ENCODE measurements at places on chromosomes 1 and 21.

GRCh38 chr1:229991104-229991513 lies 75.9 kb upstream of the GALNT2 start:
- no peak for DNase-seq

DNA sequence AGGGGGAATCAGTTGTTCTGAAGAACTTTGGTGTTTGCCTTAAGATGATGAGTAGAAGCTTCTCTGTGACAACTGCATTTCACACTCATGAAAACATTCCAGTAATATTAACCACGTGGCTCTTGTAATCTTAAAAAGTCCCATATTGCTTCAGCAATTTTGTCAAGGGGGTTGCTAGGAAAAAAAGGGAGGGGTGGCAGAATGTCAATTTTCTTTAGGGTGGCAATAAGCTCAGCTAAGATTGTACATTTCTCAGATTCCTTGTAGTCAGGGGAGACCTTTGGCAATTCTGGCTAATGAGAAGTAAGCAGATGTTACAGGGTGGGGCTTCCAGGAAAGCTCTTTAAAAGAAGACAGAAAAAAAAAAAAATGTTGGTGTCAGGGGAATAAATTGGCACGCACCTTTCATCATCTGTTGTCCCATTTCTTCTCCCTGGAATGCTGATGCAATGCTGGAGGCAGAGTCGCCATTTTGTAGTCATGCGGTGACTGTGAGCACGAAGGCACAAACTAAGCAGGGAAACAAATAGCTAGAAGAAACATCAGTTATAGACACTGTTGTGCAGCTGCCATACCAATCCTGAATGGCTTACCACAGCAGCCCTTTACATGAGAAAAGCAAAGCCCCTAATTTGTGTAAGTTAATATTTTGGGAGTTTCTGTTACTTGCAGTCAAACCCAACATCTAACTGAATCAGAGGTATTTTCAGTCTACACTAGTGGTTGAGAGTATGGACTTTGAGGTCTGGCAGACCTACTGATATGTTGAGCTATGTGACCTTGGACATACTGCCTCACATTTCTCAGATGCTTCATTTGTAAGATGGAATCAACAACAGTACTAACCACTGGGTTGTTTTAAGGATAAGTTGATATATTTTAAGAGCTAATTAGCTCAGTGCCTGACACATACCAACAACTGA lies 56.1 kb upstream of the MRPS6 start:
- no peak for DNase-seq

GRCh38 chr1:51727366-51727765 lies 110.5 kb downstream of the OSBPL9 start:
- DNase-seq = no peak

DNA sequence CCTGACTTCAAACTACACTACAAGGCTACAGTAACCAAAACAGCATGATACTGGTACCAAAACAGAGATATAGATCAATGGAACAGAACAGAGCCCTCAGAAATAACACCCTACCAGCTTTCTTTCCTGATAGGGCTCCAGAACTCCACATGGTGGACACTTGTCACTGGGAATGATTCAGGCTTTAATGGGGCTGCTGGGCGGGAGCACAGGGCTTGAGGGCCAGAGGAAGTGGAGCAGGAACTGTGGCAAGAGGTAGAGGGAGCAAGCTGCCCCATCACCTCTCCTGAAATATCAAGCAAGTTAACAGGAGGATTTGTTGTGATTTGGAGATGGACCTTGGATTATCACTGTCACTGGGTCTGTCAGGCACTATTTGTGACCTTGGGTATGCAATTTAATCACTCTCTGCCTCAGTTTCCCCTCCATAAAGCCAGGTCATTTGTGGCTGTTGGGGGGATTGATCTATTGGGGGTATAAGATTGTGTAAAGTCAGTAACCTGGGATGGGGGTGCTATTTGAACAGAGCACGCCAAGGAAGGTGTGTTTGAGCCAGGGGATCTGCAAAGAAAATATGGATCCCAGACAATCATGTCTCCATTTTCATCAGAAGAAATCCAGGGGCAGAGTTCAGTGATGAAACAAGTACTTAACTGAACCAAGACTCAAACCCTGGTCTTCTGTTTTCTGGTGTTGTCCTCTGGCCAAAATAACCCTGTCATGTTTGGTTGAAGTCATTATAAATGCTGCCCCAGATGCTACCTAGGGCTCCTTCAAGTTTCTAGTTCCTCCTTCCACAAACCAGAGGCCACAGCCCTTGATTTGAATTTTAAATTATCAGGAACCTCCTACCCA lies 25.2 kb downstream of the ETS2 start:
- no peak for DNase-seq

DNA sequence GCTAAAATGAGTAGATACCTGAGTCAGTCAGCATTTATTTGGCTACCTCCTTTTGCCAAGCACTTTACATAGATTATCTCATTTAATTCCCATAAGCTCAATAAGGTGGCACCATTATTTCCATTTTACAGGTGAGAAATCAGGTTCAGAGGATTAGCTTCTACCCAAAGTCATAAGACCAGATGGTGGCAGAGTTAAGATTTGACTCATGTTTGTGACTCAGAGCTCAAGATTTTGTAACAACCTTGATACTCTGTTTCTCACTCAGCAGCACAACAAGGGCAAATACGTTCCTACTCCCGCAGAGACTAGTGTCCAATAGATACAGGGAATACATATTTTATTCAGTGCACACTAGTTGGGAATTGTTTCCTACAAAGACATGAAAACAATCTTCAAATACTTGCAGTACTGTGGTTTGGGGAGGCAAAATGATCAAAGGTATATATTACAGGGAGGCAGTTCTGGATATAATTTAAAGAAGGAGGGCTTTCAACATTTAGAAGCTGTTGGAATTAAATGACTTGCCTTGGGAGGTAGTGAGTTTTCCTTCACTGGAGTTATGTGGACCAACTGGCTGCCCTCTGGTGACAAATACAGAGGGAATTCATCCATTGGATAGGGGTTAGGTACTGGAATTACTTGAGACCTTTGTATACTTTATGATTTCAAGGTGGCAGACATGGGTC lies 3.6 kb downstream of the LEPR start:
- no peak for DNase-seq

GRCh38 chr1:176949033-176949662 lies 215.4 kb downstream of the ASTN1 start:
- DNase-seq = no peak

- no peak for DNase-seq
These were observed 28.7 kb upstream of the NBL1 start for GRCh38 chr1:19615438-19615837.

GRCh38 chr1:50257940-50258685 lies 149.4 kb downstream of the ELAVL4 start:
- no peak for DNase-seq

GRCh38 chr1:179082333-179082998 lies 596 bp downstream of the TOR3A start:
- DNase-seq = no peak

GRCh38 chr1:114585231-114585630 lies 3.8 kb upstream of the BCAS2 start:
- no peak for DNase-seq

GRCh38 chr1:26771285-26771642 lies 16.5 kb upstream of the PIGV start:
- no peak for DNase-seq

GRCh38 chr1:15017120-15017519 lies 136.4 kb upstream of the TMEM51 start:
- DNase-seq = no peak

DNA sequence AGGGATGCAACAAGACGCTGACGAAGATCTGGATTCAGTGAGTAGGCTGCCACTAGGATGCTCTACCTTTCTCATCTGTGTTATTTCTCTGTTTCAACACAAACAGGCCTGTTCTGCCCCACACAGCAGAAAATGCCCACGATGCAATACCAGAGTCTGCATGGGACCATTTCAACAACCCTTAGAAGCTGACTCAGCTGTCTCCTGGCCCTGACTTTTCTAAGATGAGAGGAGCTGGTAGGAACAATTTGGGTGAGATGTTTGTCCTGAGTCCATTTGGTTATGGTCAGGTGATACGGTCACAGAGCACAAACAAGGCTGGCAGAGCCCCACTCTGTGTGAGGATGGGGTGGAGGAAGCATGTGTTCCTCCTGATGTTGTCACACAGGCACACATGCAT lies 11.5 kb upstream of the SLC2A1 start:
- no peak for DNase-seq

GRCh38 chr1:203131548-203132200 lies 4.1 kb downstream of the ADORA1 start:
- no peak for DNase-seq

DNA sequence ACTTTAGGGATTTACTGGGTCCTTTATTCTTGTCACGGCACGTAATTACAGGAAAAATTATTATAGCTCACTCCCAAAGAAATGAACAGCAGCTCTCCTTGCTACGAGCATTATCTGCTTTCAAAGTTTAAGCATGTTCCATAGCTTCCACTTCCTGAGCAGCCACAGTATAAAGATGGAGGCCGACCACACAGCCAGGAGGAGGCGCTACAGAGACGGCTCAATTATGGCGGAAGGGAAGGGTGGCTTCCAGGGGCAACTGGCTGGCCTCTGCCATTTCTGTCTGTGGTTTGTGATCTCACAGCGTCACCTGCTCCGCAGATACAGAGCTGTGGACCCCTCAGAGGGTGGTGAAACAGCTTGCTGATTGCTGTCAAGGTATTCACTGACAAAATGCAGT lies 212.3 kb upstream of the GREM2 start:
- no peak for DNase-seq

GRCh38 chr1:165068741-165069140 lies 287.8 kb downstream of the LMX1A start:
- no peak for DNase-seq

GRCh38 chr1:39297551-39297950 lies 93.1 kb downstream of the MACF1 start:
- DNase-seq = no peak

DNA sequence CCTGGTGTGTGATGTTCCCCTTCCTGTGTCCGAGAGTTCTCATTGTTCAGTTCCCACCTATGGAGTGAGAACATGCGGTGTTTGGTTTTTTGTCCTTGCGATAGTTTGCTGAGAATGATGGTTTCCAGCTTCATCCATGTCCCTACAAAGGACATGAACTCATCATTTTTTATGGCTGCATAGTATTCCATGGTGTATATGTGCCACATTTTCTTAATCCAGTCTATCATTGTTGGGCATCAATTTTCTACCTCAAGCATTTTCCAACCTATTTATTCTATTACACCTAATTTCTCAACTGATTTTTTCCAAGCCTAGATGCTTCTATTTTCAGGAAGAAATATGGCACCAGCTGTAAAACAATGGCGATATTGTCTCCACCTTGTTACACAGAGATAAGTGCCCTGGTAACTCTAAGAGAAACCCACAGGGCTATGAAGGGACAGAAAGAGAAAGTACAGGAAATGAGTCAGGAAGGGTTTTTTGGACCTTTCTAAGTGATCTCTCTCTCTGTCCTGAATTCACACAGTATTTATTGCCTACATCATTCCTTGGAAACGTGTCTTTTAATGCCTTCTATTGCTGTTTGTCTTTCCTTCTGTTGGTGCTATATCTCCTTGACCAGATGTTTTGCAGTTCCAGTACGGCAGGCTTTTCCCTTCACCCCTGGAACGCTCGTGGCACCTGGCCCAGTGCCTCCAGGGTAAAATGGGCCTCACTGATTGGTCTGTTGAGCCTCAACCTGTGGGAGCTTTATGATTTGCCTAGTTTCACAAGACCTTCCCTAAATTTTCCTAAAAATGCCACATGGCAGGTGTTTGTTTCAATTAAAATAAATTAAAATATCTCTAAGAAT lies 14.6 kb upstream of the JAK1 start:
- DNase-seq = no peak

DNA sequence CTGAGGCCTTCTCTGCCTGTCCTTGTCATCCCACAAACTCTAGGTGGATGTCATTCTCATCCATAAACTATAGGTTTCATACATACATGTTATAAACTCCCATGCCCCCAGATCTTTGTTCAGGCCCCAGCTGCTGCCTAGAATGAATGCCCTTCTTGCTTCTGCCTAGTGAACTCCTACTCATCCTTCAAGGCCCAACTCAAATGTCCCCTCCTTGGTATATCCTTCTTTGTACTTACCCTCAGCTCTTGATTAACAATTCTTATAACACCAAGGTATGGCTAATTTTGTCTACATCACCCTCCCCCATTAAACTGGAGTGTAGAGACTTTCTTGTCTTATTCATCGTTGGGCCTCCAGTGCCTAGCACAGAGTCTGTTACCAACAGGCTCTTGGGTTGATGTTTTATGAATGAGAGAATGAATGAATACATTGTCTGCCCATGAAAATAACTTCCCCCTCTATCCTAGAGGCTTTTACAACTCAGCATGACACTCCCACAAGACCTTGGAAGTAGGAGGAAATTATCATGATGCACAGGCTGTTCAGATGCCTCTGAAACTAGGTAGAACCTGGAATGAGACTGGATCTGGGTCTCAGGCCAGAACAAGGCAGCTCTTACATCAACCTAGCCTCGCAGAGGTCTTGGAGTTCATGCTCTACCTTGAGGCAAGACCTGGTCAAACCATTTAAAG lies 26.9 kb downstream of the EPHB2 start:
- DNase-seq = no peak

- peak; percentile 57 for DNase-seq
These were observed 9.2 kb downstream of the IKBKE start for GRCh38 chr1:206479183-206480125.

GRCh38 chr1:173127369-173128307 lies 76.9 kb upstream of the TNFSF18 start:
- DNase-seq = no peak

GRCh38 chr1:162704673-162705424 lies 72.6 kb downstream of the DDR2 start:
- no peak for DNase-seq

GRCh38 chr1:90882221-90882620 lies 139.6 kb downstream of the ZNF644 start:
- no peak for DNase-seq

GRCh38 chr1:158035976-158036583 lies 42.6 kb downstream of the KIRREL1 start:
- no peak for DNase-seq

- no peak for DNase-seq
These were observed 36.3 kb upstream of the CASZ1 start for GRCh38 chr1:10832703-10833102.

GRCh38 chr1:225454733-225455132 lies 26.9 kb upstream of the LBR start:
- no peak for DNase-seq

DNA sequence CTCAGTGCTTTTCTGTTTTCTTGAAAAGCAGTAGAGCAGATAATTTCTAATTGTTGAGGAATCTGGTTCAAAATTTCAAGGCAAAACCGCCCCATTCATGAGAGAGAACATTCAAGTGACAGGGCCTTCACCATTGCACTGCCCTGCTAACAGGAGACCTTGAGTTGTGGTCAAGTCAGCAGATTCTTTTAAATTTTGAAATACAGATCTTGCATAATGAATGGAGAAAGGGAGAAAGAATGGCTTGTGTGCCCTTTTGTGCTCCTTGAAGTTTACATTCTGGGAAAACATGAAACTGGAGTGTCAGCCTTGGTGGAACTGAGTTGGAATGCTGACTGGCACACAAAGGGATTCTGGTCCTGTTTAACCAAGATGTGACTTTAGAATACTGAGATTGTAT lies 164.5 kb upstream of the UBE2U start:
- no peak for DNase-seq

DNA sequence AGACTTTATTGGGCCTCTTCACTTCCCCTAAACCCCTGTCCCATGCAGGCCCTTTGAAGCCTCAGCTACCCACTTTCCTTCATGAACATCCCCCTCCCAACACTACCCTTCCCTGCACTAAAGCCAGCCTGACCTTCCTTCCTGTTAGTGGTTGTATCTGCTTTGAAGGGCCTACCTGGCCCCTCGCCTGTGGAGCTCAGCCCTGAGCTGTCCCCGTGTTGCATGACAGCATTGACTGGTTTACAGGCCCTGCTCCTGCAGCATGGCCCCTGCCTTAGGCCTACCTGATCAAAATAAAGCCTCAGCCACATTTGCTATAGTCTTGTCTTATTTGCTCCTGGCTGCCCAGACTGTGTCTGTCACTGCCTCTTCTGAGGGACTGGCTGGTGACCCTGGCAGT lies 5.5 kb downstream of the GSTM4 start:
- no peak for DNase-seq

All from effector CD8-positive, alpha-beta T cell (primary cell).